ENCODE measurements at places on chromosomes 5 and 9. TPM values are rescaled to one million over a fixed set of nuclear protein-coding genes. Genes with fewer than 3 reads are reported as not detected.

ANKDD1B gene
- total RNA-seq: 1.1 TPM

SPATA31E1 gene
- not detected for total RNA-seq

APBB3 gene
- total RNA-seq: 16.0 TPM

SHOC1 gene
- not detected for total RNA-seq

Data from pericardium fibroblast (primary cell).